Naive thymus-derived CD4-positive, alpha-beta T cell (primary cell): ENCODE measurements at places on chromosomes 6 and 20.

- no peak for DNase-seq
These were observed 15.5 kb upstream of the TBX18 start for GRCh38 chr6:84779917-84780316.

DNA sequence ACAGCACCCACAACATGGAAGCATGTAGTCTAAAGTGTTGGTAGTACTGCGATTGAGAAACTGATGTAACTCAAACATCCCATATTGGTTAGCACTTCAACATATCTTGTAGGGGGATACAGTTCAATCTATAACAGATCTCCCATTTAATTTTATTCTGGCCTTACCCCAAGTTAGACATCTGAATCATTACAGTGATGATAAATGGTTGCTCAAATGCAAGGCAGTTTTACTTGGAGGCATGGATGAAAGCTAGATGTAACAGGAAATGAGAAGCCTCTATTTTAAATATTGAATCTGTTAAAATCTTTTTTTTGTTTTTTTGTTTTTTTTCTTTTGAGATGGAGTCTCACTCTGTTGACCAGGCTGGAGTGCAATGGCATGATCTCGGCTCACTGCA lies 44.2 kb upstream of the FAM50B start:
- no peak for DNase-seq

DNA sequence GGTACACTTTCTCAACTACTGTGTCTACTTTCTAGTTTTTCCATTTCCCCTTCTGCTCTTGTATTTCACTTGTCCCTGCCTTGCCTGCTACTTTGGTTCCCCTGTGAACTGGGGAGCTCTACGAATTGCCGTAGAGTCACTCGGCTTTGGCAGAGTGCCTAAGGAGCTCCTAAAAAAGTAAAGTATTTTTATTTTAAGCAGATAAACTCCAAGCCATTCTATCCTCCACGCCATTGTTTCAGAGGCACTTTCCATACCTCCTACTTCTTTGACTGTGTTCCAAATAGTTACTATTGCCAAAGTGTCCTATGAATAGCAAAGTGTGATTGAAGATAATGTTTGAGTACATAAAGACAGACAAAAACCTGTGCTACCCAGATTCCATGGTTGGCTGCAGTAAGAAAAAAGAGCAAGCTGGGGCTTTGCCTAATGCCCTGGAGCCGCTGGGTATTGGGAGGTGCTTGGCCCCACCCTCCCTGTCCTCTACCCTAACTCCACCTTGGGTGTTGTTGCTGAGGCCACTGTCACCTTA lies 5.1 kb upstream of the MBOAT1 start:
- DNase-seq: no peak

DNA sequence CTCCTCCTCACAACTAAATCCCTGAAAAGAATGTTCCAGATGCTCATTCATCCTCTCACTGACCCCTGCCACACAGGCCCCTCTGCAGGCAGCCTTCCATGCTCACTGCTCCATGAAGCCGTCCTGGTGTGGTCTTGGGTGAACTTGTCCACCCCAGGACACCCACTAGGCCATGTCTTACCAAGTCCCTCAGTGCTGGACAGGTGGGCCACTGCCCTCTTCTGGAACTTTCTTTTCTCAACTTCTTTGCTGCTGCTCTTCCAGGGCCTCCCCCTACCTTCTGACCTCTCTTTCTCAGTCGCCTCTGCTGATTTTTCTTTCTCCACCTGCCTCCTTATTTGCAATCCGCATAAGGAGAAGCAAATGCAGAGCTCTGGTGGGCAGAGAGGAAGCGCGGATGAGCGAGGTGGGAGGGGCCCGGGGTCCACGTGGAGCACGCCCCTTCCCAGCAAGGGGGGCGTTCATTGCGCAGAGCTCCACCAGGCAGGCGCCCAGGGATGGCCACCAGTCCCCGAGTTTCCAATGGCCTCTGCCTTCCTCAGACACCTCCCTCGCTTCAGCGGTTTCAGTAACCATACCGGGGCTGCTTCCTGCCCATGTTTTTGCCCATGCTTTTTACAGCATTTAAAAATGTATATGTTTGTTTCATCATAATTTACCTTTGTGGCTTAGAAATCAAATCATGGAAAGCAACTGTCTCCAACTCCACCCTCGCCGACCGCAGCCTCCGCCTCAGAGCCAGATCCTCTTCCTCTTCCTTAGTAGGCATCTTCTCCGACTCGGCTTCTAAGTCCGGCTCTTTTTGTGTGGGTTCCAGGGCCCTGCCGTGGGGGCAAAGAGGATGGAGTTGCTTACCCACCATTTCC lies 129.6 kb downstream of the ZDHHC14 start:
- no peak for DNase-seq

DNA sequence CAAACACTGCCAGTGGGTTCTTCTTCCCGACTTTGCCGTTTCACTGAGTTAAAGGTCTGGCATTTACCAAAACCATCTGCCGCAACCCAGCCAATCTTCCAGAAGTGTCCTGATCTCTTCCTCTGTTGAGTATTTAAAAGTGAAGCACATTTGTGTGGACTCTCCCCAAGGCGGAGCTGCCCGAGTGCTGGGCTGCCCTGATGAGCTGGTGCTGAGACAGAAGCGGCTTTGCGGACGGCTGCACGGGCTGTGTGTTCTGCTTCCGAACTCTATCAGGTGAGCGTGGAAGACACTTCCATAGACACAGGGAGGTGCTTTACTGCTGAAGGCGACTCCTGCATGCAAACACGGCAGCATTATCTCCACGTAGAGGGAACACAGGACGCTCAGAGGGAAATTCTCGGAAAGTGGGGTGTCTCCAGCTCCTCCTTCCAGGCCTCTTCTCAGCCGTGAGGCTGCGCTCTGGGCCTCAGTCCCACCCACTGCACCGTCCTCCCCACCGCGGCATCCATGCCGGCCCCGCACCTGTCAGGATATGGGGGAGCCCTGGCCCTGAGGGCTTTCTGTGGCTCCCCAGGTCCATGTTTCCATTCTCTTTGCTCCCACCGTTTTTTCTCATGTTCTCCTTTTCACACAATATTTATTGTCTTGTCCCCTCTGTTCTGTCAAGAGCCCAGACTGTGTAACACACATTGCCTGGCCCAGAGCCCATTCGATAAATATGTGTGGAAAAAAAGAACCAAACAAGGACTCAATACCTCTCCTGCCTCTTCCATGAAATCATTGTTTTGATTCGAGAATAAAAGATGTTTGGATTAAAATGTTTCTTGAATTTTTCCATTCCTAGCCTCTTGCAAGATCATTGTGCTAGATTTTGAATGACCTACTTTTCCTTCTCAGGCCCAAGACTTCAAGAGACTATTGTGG lies 205.1 kb downstream of the DLL1 start:
- no peak for DNase-seq

GRCh38 chr6:118986312-118986711 lies 51.4 kb upstream of the MCM9 start:
- DNase-seq: no peak

DNA sequence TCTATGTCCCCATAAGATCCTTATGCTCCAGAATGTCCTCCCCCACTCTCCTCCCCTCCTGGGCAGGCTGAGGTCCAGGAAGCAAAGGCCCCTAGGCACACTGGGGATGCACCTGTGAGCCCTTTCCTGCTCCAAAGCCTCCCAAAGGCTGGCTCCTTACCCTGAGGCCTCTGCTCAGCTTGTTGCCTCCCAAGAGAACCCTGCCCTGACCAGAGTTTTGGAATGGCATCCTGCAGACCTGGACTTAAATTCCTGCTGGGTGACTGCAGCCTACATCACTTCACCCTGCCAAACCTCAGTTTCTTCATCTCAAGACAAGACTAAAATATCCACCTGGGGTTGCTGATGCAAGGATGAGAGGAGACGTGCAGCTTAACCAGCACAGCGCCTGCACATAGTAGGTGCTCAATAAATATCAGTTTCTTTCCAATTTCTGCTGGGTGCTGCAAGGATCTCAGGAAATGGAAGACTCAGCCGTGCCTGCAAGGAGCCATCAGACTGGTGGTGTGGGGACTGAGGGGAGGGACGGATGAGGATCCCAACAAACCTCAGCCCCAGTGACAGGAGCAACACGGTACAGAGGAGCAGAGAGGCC lies 2.1 kb upstream of the LBP start:
- DNase-seq: no peak

DNA sequence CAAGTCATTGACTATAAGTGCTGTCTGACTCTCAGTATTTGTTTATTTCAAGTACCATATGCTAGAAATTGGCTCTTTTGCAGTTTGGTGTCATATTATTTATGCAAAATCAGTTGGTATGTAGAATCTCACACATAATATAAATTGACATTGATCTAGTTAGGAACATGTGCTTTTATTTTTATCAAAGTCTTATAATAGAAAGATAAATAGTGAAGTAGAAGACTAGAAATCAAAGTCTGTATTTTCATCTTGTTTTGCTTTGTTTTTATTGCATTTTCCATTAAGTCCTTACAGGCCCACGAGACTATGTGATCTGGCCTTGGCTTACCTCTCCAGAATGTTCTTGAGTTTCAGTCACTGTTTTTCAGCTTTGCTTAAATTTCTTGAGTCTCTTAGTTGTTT lies 300.3 kb downstream of the LAMA2 start:
- DNase-seq: no peak

DNA sequence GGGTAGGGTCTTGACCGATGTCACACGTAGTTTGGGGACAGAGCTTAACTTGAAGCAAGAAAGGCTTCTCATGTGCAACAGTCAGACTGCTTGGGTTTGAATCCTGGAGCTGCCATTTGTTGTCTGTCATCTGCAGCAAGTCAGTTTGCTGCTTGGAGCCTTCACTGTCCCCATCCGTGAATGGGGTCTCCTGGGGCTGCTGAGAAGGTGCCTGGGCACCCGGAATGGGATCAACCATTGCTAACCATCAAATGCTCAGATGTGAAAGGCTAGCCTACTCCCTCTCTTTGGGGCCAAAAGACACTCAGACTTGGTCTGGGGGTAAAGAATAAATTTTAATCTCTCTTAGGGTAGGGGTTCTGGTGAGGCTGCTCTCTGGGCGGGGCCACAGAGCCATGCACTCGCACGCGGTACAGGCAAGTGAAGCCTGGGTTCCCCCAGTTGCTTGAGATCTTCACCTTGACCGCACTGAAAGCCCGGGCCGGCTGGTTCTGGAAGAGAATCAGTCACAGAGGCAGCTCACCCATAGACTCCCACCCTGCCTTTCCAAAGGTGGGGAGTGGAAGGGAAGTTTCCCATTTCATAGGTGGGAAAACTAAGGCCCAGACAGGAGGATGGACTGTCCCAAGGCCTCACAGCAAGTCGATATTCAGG lies 20.6 kb downstream of the SUN5 start:
- DNase-seq: no peak

DNA sequence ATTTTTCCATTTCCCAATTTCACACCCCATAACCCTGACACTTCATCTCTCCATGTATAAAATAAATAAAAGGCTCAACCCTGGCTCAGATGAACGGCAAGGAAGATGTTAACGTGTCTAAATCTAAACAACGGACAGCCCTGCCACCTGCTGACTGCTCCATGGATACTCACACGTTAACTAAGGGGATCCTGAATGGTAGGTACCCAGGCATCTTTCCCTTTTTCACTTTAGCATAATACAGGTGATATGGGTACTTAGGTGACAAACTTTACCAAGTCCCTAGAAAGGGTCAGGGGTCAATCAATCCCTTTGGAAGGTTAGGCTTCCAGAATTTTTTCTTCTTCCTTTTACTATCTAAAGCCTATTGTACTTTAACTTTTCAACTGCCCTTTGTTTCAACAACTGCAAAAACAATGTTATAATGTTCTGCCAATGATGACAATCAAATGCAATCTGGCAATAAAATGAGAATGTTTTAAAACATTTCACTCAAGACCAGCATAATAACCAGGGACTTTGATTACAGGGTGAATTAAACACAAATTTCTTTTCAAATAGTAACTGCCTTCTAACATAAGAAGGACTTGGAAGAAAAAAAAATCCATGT lies 52.4 kb upstream of the IPCEF1 start:
- no peak for DNase-seq

DNA sequence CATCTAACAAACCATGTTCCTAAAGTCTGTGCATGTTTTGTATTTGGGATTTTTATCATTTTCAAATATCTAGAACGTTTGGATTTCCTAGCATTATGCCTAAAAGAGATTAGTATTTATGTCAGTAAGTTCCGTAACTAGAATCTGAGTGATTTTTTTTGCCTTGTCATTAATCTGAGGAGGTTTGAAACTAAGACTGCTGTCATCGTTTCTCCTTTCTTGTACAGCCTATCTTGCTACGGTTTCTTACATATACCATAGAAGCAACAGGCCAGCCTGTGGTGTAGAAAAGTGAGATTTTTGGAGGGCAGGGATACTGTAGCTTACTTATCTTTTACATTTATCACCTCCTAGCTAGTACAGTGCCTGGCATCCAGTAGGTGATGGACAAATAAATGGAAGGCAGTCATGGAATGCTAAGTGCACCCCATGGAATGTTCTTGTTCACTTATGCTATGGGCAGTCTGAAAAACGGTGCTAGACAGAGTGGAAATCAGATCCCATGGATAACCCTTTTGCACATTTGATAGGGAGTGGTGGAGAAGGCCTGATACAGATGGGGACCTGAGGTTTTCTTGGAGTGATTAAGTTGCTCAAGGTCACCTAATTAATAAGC lies 93.9 kb downstream of the ARID1B start:
- DNase-seq: no peak

GRCh38 chr6:135087803-135088202 lies 33.2 kb upstream of the HBS1L start:
- peak; percentile 80 for DNase-seq

DNA sequence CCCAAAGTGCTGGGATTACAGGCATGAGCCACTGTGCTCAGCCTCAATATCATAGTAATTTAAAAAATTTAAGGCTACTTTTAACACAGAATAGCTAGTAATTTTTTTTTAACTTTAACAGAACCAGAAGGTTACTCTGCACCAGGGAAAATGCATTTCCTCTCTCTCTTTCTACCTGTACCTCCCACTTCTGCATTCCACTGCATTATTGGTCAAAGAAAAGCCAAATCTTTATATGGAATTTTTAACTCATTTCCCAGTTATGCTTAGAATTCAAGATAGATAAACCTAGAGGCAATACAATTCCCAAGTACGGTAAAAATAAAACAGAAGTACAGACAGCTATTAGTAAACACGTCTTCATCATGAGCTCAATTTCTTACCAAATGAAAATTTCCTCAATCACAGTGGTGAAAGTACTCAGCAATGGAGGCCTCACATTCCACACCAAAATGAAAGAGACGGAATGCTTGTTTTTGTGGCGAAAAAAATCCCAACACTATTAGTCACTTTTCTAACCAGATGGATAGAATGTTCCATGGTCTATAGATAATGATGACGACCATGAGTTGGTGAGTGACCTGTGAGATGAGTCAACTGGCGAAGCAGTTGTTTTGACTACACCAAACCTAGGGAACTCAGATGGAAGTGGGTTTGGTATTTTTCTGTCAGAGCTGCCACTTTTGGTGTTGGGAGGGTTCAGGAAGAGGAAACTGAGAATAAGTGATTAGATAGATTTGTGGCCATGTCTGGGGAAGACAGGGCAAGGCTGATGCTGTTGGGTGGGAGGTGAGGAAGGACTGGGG lies 104.7 kb upstream of the SGK1 start:
- DNase-seq: no peak

DNA sequence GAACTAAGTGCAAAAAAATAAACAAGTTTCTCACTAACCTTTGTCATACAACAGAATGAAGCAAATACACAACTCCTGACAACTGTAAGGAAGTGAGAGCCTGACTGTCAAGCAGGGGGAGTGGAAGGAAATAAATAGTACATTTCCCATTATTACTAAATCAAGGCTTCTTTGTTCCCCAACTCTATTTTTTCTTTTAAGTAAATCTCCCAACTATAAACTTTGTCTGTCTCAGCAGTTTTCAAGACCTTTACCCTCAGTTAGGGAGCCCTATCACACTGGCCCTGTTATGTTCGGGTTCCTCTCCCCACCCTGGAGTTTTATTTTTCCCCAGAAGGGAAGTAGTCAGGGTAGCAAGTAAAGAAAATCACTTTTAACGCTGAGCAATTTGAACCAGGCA lies 24.1 kb upstream of the IPCEF1 start:
- DNase-seq: no peak
